Lung microvascular endothelial cell (primary cell): ENCODE measurements at places on chromosomes 7 and 10.

DNA sequence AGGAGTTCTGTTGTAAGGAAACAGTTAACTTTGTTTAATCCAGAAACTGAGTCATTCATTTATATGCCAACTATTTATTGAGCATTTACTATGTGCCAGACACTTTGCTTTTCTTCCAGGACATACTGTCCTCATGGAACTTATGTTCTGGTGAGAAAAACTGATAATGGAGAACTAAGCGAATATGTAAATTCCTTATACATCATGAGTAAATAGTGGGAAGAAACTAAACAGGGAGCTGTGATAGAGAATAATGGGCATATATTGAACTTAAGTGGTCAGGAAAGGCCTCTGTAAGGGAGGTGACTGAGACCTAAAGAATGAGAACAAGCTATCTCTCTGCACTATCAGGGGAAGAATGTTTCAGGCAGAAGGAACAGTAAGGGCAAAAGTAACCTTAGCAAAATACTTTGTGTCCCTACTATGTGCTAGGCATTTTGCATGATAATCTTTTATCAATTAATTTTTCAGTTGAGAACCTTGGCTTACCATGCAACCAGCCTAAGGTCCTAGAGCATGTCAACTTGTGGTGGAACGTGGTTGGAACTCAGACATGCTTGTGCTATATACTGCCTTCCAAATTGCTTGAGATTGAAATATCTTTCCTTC is 45.4 kb downstream of the ST7 start:
- no peak for DNase-seq

- DNase-seq: no peak
Observed at GRCh38 chr10:130575756-130576285, 439.6 kb downstream of the GLRX3 start.

GRCh38 chr7:129385116-129385515 is 49.1 kb upstream of the STRIP2 start:
- no peak for DNase-seq

DNA sequence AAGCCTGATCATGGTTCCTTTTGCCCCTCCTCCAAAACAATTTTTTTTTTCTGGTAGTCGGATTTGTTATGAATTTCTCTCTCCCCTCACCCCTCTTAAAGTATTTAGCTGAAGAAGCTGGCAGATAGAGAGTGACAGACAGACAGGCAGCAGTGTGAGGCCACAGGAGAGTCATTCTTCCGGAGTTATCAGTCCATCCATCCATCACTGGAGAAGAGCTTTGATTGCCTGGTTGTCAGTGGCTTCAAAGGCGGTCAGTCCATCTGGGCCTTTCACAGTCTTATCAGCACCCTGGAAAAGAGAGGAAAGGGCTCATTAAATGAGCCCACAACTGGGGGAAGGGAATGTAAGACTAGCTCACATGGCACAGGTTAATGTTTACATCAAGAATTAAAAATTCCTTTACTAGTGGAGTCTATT is 47.4 kb downstream of the MTPN start:
- DNase-seq: no peak

DNA sequence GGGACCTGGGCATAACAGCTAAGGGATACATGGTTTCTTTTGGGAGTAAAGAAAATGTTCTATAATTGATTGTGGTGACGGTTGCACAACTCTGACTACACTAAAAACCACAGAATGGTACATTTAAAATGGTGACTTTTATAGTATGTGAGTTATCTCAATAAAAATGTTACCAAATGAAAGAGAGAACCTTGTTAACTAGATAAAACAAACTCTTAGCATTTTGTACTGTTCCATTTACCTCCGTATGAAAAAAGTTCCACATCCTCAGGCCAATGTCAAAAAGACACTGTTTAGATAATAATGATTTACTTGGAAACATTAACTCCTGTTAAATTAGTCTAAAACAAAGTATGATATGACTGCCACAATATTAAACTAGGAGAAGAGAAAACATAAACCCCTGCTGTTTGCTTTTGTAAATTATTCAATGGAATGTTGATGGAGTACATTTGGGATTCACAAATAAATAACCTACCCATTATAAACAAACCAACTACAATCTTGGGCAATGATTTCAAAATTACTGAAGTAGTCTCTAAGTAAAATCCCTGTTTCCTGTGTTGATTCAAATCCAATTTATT is 60.7 kb downstream of the SMURF1 start:
- no peak for DNase-seq

GRCh38 chr7:139044813-139045794 is 9.3 kb upstream of the ZC3HAV1L start:
- DNase-seq: no peak
